ENCODE measurements at places on chromosomes 2 and 18.

GRCh38 chr2:72627083-72627482, 198.8 kb downstream of the EXOC6B start:
- DNase-seq = no peak

DNA sequence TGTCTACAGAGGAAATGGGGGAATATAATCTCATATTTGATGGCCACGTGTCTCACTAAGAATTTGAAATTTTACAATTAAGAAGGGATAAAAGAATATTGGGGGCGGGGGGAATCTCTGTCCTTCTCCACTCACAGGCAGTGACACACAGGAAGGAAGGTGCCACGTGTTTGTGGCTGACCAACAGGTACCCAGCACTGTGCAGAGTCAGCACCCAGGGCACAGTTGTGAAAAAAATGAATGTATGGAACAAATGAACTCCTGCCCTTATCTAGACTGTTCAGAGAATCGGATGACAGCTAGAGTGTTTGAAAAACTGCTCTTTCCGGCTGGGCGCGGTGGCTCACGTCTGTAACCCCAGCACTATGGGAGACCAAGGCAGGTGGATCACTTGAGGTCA, 317.0 kb upstream of the MYT1L start:
- no peak for DNase-seq

DNA sequence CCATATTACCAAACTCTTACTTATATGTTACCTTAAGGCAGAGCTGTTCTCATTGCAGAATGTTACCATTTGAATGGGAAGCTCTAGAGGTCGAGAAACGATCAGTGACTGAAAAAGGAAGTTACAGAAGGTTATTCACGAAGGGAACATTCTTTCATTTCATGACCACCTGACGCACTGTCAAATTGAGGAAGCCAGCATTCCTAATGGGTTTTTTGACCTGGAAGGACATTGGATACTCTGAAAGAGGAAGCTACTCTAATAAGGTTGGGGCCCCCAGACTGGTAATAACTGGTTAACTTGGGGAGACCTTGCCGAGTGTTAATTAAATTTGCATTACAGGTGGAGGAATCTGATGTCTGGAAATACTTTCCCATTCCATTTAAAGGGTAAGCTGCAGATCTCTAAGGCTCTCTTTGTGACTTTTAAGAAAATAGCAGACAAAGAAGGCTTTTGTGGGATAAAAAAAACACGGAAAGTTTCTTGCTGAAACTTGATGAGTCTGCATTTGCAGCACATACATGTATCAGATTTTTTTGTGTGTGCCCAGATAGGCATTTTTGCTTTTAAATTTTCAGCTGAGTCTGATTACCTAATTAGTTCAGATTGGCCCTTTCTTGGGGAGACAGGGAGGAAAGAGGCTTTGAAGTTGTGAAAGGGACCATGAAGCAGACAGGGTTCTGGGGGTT, 137.1 kb downstream of the LTBP1 start:
- DNase-seq = no peak

- DNase-seq = no peak
These were observed 1096.6 kb downstream of the TSN start for GRCh38 chr2:122851972-122852531.

DNA sequence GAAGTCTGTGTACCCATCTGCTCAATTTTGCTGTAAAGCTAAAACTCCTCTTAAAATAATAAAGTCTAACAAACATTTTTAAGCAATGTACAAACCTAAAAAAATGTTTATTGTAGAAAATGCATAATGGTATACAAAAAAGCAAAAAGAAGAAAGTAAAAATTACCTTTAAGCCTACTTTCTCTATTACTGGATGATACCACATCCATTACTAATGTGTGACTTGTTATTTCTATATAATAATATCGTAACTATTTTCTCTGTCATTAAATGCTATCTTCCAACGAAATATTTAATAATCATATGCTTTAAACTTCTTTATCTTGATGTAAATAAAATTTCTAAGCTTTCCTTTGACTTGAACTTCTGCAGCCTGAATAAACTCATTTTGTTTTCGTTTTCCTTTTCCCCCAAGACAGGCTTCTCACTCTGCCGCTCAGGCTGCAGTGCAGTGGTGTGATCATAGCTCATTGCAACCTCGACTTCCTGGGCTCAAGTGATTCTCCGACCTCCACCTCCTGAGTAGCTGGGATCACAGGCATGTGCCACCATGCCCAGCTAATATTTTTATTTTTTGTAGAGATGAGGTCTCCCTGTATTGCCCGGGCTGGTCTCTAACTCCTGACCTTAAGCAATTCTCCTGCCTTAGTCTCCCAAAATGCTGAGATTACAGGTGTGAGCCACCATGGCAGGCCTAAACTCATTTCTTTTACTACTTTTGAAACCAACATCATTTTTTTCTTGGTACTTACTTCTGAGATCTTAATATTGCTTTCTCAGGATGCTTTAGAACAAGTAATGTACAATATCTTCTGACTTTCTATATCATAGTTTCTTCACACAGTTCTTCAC, 18.1 kb upstream of the DNAH7 start:
- no peak for DNase-seq

GRCh38 chr18:62182220-62182619, 4.6 kb downstream of the PIGN start:
- DNase-seq = no peak

DNA sequence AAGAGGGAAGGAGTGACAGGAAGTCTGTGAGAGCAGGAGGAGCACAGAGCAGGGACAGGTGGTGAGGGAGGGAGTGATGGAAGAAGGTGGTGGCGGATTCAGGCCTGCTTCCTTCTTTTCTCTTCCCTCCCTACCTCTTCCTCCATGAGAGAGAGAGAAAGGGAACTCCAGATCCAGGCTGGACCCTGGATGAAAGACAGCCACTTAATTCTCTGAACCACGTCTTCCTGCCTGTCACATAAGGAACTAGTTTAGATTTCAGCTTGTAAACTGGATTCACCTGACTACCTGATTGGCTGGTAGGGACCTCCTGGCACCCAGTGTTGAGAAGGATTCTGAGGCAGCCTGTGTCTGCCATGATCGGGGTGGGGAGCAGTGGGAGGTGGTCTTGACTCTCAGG, 48.9 kb downstream of the PAX8 start:
- no peak for DNase-seq

DNA sequence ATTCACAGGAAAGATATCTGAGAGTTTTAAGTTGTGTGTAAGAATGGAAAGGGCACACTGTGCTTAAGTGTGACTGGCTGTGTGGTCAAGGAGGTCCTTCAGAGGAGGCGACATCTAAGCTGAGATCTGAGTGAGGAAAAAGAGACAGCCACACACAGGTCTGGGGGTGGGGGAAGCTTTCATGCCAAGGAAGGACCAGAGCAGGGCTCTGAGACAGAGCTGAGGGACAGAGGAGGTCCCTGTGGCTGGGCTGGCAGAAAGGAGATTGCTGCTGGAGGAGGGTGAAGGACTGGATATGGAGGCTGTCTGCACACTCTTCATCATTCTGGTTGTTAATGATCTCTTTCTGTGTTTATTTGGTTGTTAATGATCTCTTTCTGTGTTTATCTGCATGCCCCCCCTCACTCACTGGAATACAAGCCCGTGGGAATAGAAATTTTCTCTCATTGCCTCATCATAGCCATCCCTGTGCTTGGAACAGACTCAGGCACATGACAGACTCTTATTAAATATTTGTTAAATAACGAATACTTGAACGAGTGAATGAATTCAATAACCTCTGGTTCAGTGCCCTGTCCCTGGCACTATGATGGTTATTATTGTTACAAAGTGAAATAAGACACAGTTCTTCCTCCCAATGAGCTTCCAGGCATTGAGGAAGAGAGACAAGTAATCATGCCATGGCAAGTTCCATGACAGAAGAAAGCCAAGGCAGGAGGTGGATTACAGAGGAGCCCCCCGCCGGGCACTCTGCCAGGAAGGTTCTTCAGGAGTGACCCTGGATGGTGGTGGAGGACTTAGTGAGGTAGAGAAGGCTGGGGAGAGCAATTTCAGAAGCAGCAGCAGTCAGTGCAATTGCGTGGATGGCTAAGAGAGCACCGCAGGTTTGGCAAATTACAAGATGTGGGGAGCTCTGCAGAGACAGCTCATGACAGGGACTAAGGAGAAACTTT, 399.4 kb upstream of the HS6ST1 start:
- no peak for DNase-seq

DNA sequence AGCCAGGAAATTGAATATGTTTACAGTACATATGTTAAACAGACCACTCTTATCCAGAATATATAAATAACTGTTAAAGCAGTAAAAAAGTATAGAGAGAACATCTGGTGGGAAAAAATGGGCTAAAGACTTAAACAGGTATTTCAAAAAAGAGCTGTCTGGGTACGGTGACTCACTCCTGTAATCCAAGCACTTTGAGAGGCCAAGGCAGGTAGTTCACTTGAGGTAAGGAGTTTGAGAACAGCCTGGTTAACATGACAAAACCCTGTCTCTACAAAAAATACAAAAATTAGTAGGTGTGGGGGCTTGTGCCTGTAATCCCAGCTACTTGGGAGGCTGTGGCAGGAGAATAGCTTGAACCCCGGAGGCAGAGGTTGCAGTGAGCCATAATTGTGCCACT, 171.4 kb upstream of the FSIP2 start:
- DNase-seq = no peak

DNA sequence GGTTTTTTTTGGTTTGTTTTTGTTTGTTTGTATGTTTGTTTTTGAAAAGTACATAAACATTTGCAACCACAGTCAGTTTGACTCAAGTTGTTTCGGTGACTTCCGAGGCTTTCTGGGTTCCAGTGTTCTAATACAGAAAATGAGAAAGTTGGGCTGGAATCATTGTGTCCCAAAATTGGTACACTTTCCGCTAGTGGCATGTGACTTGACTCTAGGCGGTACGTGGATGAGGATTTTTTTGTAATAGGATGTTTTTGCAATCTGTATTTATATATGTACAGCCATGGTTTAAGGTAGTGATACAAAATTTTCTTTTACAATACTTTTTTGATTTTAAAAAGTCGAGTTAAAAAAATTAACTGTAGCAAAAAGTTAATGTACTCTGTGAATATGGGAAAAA, 1.7 kb downstream of the MFF start:
- DNase-seq = no peak

GRCh38 chr18:64994370-64994769, 756.4 kb upstream of the CDH7 start:
- DNase-seq = no peak

GRCh38 chr2:179861027-179861415, 391 bp downstream of the ZNF385B start:
- DNase-seq = no peak

All from hematopoietic multipotent progenitor cell treated with erythropoietin and hydrocortisone succinate and interleukin-3 and kit ligand, for 17 days (in vitro differentiated cells).